ENCODE measurements at places on chromosomes 12 and 14.

DNA sequence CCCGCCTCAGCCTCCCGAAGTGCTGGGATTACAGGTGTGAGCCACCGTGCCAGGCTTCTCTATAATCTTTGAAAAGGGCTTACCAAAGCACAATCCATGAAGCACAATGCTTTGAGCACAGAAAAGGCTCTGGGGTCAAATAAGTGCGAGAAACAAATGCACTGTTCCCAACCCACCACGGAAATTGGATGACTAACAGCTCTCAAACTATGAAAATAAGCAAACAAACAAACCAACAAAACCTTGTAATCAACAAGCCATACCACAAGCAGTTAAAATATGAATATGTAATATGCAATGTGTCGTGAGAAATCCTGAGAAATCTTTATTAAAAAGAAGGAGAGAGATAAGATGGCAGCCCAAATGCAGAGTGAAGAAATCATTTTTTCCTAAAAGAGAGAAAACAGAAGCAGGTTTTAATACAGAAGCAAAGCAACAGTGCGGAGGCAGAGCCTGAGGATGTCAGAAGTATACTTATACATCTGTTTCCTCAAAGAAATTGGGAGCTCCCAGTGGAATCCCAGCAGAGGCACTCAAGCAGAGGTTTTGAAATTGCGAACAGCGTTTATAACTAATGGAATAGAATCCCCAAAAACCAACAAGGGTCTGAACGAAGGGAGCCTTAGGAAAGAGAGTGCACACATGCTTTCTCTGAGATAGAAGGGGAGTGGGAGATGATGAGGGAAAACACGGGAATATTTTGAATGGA lies 17.1 kb downstream of the SMCO2 start:
- DNase-seq: peak; percentile 42

GRCh38 chr12:83161456-83161855 lies 474.8 kb downstream of the TMTC2 start:
- peak; percentile 72 for DNase-seq

DNA sequence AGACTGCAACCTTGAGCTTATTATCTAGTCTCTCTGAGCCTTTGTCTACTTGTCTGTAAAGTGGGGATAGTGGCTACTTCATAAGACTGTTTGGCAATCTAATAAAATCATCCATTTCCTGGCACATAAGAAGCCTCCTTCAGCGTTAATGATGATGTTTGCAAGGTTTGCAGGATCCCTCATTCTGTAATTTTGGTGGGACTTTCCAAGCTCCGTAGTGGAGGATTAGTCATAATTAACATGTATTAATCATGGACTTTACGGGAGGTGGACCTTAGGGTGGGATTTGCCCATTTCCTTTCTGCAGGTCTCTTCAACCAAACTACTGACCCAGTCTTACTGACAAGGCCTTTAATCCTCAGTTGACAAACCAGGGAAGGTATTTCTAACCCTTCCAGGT lies 66.2 kb downstream of the NTF3 start:
- no peak for DNase-seq

- DNase-seq: no peak
Observed at GRCh38 chr12:108282676-108283075, 56.4 kb downstream of the CMKLR1 start.

GRCh38 chr12:71746974-71747611 lies 7.6 kb upstream of the RAB21 start:
- peak; percentile 80 for DNase-seq

- DNase-seq: no peak
Observed at GRCh38 chr14:47439953-47440352, 235.5 kb downstream of the MDGA2 start.
